ENCODE measurements at places on chromosomes 13 and 19.

GRCh38 chr13:51303063-51303552, 36.4 kb upstream of the SERPINE3 start:
- no peak for DNase-seq

- no peak for DNase-seq
Observed at GRCh38 chr13:114128624-114129522, 3.5 kb downstream of the RASA3 start.

DNA sequence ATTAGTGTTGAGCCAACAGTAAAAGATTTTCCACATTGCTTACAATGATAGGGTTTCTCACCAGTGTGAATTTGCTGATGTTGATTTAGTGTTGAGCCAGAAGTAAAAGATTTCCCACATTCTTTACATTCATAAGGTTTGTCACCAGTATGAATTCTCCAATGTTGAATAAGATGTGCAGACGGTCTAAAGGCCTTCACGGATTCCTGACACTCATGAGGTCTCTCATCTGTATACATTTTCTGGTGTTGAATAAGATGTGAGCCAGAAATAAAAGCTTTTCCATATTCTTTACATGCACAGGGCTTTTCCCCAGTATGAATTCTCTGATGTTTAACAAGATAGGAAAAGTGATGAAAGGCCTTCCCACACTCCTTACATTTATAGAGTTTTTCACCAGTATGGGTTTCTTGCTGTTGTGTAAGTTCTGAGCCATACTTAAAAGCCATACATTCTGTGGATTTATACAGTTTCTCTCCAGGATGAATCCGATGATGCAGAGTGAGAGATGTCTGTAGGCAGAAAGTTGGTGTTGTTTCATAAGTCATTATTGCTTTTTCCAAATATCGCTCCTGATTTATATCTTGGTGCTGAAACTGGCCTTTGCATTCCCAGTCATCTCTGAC, 22.4 kb downstream of the ZNF850 start:
- DNase-seq = no peak

- DNase-seq = no peak
Observed at GRCh38 chr13:48485432-48485831, 47.4 kb downstream of the RCBTB2 start.

GRCh38 chr19:5891938-5892771, 11.4 kb downstream of the NDUFA11 start:
- no peak for DNase-seq

GRCh38 chr19:38191747-38192146, 32.3 kb downstream of the DPF1 start:
- no peak for DNase-seq

DNA sequence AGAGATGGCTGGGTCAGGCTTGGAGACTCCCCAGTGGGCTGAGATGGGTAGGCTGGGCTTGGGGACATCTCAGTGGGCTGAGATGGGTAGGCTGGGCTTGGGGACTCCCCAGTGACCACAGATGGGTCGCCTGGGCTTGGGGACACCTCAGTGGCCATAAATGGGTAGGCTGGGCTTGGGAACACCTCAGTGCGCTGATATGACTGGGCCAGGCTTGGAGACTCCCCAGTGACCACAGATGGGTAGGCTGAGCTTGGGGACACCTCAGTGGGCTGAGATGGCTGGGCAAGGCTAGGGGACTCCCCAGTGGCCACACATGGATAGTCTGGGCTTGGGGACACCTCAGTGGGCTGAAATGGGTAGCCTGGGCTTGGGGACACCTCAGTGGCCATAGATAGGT, 12.8 kb downstream of the IQCN start:
- no peak for DNase-seq

GRCh38 chr19:48020686-48021085, 23.2 kb downstream of the CABP5 start:
- DNase-seq = no peak

GRCh38 chr19:53647792-53648191, 16.0 kb downstream of the DPRX start:
- DNase-seq = no peak

DNA sequence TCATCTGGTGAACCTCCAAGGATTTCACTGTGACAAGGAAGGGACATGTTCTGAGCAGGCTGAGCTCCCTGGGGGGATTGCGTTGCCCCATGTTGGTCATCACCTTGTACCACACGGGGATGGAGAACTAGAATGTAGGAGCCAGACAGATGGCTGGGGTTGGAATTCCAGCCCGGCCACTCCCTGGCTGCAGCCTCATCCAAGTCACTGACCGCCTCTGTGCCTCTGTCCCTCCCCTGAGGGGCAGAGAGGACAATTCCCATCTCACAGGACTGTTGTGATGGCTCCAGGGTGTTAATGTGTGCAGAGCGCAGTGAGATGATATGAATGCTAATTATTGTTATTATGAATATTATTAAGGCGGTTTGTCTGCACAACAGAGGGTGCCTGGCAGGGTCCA, 24.1 kb downstream of the ADGRL1 start:
- no peak for DNase-seq

DNA sequence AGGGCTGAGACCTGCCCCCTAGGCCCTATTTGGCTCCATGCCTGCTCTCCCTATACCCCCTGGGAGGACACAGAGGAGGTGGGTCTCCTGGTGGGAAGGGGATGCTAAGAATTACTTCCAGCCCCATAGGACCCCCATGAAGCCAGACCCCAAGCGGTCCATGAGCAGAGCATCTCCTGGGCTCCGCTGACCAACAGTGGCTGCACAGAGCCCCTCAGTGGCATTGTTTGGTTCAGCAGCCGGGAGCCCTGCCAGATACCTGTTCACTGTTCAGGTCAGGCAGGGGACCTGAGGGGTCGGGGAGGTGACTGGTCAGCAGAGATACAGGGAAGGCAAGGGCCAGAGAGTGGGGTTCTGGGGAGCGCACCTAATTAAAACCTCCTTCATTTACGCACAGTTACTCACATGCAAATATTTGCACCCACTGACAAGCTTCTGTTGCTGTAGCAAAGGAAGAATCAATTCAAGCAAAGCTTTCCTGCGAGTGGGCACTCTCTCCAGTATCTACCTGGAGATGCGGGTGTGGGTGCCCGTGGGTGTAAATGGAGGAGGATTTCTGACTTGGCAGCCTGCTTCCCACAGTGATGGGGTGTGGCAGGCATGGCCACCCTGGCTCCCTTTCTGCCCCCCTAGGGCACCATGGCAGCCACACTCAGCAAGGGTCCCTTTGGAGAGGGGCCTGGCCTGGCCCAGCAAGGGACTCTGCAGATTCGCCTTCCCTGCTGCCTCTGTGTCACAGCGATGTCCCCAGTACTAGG, 83.5 kb downstream of the CHST8 start:
- DNase-seq = no peak

- DNase-seq = no peak
Observed at GRCh38 chr13:111597191-111597611, 276.8 kb downstream of the TEX29 start.

DNA sequence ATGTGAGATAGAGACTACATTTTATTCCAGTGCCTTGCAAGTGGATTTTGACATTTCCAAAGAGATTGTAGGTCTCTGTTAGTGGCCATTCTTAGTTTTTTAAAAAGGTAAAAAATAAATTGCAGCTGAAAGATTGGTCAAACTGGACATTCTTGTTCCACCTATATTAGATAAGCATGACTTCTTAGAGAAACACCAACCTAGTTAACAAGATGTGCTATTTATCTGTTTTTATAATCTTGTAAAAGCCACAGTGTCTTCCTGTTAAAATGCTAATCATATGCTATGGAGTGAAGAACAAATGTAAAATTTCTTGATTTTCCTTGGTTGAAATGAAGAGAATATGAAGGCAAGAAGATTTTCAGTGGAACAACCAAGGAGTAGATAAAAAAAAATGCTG, 33.4 kb upstream of the GPR183 start:
- DNase-seq = no peak

DNA sequence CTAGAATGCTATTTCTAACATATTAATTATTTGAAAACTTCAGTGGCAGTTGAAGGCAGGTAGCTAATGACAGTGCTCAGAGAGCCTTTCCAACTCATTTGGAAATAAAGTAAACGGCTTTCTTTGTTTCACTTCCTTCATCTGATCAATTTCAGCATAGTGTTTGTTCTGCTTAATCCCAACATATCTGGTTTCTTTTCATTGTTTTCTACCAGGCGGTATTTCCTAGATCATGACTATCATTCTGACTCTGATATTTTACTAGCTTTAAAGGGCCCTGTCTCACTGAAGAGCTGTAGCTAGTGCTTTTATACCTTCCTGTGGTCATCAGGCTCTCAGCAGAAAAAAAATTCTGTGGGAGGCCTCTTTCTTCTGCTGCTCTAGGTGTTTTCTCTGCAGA, 178.6 kb downstream of the RBM26 start:
- DNase-seq = no peak

DNA sequence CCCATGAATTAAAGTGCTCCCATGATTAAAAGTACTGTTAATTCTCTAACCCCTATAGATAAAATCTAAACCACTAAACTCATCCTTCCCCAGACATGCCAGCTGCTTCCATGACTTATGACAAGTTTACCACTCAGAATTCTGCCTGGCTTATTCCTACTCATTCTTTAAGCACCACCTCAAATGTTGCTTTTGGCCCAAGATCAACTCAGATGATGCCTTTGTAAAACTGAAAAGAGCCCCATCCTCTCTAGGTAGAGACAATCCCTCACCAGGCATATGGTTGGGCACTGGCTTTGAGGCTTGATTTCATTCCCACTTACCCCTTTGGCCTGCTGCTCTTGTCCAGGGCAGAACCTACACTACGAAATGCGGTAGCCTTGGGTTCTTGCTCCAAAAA, 250.0 kb downstream of the DNAJC15 start:
- no peak for DNase-seq

DNA sequence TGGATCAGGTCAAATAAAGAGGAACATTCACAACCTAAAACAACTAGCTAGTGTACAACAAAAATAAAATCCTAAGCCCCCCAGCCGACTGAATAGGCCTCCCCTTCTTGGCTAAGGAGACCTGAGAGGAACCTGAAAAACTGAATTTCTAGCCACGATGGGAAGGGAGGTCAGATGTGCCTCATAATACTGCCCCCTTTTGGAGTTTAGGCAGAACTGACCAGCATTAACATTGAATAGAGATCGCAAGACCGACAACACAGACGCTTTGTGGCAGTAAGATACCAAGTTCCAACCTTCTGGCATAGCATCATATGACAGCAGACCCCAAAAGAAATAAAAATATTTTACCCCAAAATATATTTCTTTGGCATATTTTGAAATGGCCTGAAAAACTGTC, 15.9 kb downstream of the CBY2 start:
- no peak for DNase-seq

DNA sequence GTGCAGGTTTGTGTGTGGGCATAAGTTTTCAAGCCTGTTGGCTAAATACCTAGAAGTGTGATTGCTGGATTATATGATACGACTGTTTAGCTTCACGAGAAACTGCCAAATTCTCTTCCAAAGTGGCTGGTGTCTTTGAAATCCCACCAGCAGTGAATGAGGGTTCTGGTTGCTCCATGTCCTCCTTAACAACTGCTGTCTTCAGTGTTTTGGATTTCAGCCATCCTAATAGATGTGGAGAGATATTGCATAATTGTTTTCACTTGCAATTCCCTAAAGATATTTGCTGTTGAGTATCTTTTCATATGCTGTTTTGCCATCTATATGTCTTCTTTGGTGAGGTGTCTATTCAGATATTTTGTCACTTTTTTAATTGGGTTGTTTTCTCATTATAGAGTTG, 390.5 kb downstream of the ZNF536 start:
- no peak for DNase-seq

DNA sequence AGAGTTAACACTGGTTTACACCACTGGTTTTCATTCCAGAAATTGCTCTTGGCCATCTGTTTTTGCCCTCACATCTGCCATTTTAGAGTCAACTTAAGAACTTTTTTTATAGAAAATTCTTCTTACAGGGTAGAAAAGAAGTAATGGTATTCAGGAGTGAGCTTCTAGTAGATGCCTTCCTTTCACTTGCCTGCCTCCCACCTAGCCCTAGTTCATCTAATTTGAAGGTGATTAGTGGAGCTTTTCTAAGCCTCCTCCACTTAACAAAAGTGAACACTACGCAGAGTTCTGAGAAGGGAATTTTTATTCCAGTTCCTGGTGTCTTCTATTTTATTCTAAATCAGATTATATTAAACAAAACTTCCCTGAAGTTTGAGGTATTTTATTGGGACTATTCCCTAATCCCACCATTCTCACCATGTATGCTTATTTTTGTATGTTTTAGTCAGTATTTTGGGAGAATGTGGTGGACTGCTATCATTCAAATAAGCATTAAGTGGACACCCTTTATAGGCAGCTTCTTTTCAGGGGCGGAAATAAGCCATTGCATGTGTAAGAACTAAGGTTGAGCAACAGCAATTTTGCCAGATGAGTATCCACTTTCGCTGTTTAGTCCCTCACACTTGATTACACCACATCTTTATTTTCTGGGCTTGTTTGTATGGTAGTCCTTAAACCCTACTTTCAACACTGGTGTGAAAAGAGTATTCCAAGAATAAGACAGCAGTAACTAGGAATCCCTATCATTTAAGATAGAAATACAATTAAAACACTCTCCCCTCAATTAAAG, 156.9 kb downstream of the ENOX1 start:
- no peak for DNase-seq

- DNase-seq = no peak
Observed at GRCh38 chr13:48580896-48581295, 48.0 kb upstream of the RCBTB2 start.

DNA sequence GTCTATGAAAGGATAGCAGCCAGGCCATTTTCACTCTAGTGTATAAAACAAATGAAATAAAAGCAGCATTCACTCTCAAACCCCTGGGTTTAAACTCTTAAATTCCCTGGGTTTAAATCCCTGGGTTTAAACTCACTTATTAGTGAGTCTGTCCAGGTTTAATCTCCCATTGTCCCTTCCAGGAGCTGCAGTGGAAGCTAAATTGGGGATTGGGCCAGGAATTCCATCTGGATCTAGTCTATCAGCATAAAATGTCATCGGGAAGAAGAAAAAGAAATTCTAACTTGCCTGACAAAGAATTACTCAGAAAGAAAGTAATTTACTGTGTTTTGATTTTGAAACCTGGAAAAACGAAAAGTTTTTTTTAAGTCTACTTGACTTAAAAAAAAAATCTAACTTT, 54.8 kb downstream of the FRY start:
- no peak for DNase-seq

DNA sequence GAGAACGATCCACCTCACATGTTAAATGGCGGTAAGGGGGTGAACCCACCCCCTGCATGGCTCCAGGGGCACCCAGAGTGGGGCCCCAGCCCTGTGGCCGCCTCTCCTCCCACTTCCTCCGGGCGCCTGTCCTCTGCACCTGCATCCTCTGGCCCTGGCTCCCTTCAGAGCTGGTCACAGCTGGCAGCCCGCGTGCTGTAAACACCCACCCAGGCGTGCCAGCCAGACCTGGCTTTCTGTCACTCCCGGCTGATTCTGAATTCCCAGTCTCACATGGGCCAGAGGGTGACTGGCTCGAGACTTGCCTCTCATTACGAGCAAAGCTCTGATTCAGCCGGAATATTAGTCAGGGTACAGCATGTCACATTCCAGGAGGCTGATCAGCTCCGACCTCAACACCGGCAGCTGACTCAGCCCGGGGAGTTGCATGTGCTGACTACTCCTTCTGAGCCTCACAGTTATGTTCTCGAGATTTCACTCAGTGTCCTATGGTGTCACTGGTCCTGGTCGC, 75.1 kb downstream of the GNG7 start:
- DNase-seq = no peak

- DNase-seq = no peak
Observed at GRCh38 chr13:26012995-26013394, 38.8 kb downstream of the SHISA2 start.

All from SHP77 treated with DMSO at 0.1 percent for 48 hours (cell line).